ENCODE measurements at places on chromosomes 2 and 18. TPM values are rescaled to one million over a fixed set of nuclear protein-coding genes. Genes with fewer than 3 reads are reported as not detected.

UGT1A8 gene
- total RNA-seq = not detected

NTSR2 gene
- not detected for total RNA-seq

C2orf15 gene
- 0.86 TPM for total RNA-seq

SERPINB3 gene
- not detected for total RNA-seq

NOTO gene
- total RNA-seq = not detected

DNA sequence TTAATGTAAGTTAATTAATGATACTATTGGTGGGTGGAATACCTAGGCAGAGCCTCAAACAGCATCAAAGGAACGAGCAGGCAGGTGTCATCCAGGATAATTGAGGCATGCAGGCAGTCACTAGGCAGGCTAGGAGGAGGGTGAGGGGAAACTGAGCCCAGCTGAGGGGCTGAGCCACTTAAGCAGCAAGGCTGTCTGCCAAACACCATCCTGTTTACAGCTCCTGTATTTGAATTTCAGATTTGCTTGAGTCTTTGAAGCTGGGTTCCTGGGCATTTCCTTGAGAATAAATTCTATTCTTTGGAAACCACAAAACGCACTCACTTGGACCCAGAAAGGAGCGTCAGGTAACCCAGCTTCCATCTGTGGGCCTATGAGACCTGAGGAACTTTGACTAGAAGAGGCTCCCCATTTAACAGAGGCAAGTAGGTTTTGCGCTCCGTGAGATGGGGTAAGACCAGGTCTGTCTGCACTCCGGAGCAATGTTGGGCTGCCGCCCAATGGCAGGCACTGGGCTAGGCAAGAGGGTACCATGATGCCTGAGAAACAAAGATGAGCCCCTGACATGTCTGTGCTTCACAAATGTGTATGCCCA, 2.0 kb downstream of the EDAR start:
- peak; percentile 30 for DNase-seq

- DNase-seq = no peak
Measured at GRCh38 chr2:55810622-55811020, 113.0 kb downstream of the EFEMP1 start.

DNA sequence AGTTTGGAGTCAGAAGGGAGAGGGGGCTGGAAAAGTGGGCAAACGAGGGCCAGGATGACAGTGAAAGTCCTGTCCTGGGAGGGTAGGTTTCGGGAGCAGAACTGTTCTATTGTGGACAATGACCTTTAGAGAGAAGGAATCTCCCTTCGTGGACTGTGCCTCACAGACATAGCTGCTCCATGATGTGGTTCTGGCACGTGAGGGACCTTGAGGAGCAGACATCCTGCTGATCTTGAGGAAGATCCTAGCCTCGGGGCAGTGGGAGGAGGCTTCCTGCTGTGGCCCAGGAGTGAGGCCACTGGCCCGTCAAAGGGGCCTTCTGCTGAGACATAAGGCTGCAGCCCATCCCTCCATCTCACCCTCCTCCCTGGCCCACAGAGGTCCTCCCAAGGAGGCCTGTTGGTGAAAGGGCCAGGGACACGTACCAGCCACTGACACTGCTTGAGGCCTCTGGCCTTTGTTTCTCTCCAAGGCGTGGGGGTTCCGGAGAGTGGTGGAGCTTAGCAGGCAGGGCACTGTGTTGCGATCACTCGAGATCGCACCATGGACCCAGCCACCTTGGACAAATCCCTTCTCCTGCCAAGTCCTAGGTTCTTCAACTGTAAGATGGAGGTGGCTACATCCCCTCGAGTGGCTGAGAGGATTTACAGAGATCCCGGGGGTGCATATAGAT, 167.2 kb downstream of the CELF4 start:
- no peak for DNase-seq

DNA sequence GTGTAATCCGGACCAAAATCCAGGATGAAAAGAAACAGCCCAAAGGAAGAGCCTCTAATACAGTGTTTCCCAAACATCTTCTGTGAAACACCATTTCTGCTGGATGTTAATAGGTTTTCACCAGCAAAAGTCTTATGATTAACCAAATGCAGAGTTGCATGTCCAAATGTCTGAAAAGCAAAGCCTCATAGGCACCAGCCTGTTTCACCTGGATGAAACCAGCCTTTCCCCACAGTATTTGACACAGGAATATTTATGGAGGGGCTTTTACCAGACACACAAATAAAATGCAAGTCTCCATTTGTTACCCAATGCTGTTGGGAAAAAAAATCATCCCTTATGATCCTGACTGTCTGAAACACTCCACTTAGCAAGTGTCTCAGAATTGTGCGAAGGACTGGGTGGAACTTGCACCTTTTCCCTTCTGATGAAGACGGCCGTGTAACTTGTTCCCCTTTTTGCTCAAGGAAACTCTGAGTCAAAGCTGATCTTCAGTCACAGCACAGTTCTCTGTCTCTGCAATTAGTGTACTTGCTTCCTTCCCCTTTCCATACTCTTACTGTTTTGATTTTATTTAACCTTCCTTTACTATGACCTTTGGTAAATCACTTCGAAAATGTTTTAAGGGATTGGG, 70.3 kb upstream of the IL1R2 start:
- no peak for DNase-seq

- DNase-seq = no peak
Measured at GRCh38 chr2:112160283-112161250, 22.4 kb downstream of the FBLN7 start.

- no peak for DNase-seq
Measured at GRCh38 chr2:148721520-148721931, 77.0 kb downstream of the EPC2 start.

- no peak for DNase-seq
Measured at GRCh38 chr2:240972636-240973521, 25.5 kb upstream of the SNED1 start.

- peak; percentile 60 for DNase-seq
Measured at GRCh38 chr18:74496508-74497323, 553 bp downstream of the CNDP2 start.

DNA sequence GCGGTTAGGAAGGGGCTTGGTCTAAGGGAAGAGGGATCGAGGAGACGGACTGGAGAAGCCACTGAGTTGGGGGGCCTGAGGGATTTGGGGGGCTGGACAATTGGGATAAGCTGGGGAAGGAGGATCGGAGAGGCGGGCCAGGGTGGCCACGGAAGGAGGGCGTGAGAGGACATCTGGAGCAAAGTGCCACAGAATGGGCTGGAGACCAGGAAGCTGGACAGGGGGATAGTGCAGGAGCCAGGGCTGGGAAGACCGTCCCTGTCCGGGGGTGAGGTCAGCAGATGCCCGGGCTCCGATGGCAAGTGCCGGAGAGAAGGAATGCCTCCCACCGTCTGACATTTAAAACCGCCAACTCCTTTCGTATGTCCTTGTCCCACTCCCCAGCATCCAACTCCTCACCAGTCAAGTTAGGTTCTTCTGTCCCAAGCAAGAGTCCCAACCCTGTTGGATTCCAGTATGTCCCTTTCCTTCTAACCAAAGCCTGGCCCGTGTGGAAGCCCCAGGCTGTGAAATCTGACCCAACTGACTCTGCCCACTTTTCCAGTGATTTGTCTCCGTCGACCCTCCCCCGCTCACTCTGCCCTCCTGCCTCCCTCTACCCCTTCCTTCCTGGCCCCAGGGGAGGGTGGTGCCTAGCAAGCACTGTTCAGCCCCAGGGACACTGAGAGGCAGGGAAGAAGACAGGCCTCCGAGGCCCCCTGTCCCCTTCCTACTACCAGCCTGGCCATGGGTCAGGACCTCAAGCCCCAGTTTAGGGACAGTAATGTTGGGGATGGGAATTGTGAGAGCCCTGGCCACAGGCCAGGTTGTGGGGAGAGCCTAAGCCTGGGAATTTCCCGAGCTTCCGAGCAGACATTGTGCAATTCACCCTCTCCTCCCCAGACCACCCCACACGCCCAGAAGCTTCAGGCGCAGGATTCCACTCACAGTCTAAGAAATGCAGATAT, 31.5 kb upstream of the TMBIM1 start:
- no peak for DNase-seq

- DNase-seq = no peak
Measured at GRCh38 chr2:116452651-116453050, 1361.8 kb upstream of the DDX18 start.

DNA sequence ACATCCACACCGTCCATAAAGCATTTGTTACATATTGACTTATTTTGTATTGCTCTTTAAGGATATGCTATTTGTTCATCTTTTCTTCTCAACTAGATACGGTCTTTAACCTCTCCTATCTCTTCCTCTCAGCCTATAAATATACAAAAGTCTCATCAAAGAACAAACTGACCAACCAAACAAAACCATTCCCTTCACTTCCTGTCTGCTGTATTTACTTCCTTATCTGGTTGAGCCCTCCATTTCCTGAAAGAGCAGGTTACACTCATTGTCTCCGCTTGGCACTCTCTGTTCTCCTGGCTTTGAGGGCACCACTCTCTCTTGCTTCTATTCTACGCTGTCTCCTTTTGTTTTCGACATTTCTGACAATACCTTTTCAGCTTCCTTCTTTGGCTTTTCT, 431.9 kb upstream of the TCF4 start:
- no peak for DNase-seq

DNA sequence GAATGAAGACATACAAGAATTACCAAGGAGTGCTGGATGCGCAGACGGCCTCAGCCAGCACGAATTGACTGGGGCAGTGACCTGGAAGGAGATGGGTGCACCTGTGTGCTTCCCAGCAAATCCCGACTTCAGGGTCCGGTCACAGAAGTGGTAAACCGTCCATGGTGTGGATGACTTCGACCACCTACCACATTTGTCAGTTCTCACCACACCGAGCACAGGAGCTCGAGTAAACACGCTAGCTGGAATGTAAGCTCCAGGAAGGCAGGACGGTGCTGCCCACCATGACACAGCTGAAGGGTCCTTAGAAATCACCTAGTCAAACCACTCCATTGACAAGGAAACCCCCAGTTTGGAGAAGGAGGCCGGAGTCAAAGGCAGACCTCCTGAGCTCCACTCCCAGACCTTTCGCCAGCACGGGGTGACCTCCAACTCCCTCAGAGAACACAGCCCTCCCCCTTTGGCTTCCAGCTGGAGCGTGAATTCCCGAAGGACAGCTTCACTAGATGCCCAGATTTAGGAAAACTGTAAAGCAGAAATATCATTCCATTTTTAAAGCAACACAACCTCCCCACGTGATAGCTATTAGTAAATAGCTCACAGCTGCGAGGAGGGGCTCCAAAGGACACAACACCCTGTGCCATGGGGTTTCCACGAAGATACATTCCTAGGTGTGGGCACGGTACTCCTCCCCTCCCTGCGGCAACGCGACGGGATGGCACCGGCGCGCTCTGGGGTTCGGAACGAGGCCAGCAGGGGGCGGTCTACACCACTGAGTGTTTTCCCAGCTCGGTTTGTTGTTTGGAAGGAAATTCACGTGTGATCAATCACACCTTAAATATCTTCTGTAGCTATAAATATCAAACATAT, 34.1 kb upstream of the GNAL start:
- peak; percentile 56 for DNase-seq

GRCh38 chr2:202127687-202128331, 54.8 kb downstream of the KIAA2012 start:
- DNase-seq = no peak

GRCh38 chr2:41728788-41729338, 319.0 kb upstream of the PKDCC start:
- DNase-seq = no peak

DNA sequence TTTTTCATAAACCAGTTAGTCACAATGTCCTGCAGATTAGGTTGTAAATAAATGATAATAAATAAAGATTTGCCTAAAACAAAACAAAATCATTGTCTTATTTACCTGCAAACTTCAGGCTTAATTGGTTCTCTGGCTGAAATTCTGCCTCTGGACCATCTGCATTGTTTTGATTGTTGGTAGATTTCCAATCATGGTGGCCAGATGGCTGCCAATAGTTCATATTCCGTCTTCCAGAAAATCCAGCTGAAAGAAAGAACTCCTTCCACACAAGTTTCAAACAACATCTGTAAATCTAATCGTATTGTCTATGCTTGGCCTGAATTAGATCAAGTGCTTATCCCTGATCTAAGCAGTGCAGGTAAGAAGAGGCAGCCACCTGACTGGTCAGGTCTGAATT, 771.1 kb upstream of the ZEB2 start:
- no peak for DNase-seq

DNA sequence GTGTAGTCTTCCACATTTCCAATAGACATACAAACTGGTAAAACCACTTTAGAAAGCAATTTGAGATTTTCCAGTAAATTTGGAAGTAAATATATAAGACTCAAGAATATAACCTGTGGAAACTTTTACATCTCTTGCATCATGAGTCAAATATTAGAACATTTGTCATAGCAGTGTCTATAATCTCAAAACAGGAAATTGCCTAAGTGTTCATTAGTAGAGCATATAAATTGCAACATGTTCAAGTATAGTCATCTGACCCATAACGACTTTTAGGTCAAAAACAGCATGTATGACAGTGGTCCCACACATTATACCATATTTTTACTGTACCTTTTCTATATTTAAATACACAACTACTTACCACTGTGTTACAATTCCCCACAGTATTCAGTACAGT, 555.9 kb upstream of the VRK2 start:
- no peak for DNase-seq

GRCh38 chr18:24016643-24017042, 2.1 kb downstream of the TTC39C start:
- no peak for DNase-seq

GRCh38 chr2:45028276-45028675, 19.0 kb upstream of the SIX2 start:
- no peak for DNase-seq

- DNase-seq = no peak
Measured at GRCh38 chr2:43347746-43348145, 121.3 kb upstream of the ZFP36L2 start.

DNA sequence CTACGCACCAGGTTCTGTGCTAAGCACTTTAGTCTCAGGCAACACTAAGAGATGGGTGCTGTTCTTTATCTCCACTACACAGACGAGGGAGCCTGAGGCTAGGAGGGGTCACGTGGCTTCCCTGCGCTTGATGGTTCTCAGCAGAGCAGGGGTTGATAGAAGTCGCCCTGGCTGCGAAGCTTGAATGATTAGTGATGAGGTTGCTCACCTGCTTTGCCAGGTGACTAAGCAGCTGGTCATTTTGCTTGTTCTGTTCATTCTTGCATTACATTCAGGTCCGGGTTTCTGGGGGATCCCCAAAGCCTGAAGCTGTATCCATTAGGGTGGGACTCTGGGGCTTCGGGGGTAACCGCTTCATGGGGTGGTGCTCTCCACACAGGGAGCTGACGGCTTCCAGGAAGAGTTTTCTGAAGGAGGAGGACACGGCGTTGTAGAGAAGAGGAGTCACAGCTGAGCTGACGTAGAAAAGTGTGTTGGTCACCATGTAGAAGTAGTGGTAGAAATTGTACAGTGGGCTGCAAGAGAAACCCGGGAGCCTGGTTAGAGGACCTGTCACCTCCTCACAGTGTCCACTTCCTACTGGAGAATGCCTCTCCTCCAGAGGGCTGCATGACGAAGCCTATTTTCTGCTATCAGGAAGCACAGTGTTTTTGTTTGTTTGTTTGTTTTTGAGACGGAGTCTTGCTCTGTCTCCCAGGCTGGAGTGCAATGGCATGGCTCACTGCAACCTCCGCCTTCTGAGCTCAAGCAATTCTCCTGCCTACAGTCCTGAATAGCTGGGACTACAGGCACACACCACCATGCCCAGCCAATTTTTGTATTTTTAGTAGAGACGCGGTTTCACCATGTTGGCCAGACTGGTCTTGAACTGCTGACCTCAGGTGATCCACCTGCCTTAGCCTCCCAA, 11.5 kb downstream of the NTSR2 start:
- no peak for DNase-seq

- DNase-seq = no peak
Measured at GRCh38 chr2:152542337-152542994, 174.8 kb downstream of the PRPF40A start.

GRCh38 chr2:25700221-25700660, 26.9 kb upstream of the DTNB start:
- peak; percentile 53 for DNase-seq

Measured in activated CD8-positive, alpha-beta T cell treated with anti-CD3 and anti-CD28 coated beads, Interleukin-2, amount 10 ng/mL, durations not matched to agents 7 days and 5 days (primary cell).